ENCODE measurements at places on chromosomes 1 and 21.
A peak's percentile ranks its signal among the peaks of the same experiment; 100 is the strongest.

DNA sequence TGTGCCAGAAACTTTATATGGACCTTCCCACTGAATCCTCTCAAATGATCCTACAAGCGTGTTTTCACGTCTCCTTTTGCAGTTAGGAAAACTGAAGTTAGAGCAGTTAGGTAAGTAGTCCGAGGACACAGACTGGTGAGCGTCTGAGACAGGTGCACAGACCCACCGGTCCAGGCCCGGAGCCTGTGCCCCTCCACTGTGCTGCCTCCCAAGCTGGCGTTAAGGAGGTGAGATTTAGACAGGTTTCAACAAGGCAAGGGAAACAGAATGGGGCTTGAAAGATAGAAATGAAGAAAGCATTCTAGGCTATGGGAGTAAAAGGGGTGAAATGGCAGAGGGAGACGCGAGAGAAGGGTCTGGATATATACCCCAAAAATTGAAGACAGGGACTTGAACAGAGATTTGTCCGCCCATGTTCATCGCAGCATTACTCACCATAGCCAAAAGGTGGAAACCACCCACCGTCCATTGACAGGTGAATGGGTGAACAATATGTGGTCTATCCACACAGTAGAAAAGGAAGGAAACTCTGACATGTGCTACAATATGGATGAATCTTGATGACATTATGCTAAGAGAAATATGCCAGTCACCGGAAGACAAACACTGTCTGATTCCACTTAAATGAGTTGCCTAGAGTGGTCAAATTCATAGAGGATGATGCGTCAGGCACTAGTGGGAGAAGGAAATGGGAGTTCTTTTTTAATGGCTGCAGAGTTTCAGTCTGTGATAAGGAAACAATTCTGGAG is 15.7 kb upstream of the PKP1 start:
- DNase-seq, result no peak

DNA sequence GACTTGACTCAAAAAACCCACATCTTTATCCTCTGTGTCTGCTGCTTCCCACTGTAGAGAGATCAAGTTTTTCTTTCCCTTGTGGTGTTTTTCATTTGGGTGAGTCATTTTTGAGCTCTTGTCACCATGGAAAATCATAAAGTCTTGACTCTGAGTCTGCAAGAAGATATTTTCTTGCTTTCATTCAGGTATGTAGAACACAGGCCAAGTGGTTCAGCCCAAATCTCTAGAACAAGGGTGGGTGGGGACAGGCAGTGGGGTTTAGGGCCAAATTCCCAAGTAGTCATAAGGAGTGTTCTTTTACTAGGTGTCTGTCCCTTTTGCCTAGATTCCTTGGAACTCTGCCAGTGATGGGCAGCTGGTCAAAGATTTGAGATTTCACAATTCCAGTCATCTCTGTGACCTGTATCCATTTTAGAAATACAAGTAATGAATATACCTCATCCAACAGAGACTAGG is 21.5 kb upstream of the ARHGAP29 start:
- no peak for DNase-seq

DNA sequence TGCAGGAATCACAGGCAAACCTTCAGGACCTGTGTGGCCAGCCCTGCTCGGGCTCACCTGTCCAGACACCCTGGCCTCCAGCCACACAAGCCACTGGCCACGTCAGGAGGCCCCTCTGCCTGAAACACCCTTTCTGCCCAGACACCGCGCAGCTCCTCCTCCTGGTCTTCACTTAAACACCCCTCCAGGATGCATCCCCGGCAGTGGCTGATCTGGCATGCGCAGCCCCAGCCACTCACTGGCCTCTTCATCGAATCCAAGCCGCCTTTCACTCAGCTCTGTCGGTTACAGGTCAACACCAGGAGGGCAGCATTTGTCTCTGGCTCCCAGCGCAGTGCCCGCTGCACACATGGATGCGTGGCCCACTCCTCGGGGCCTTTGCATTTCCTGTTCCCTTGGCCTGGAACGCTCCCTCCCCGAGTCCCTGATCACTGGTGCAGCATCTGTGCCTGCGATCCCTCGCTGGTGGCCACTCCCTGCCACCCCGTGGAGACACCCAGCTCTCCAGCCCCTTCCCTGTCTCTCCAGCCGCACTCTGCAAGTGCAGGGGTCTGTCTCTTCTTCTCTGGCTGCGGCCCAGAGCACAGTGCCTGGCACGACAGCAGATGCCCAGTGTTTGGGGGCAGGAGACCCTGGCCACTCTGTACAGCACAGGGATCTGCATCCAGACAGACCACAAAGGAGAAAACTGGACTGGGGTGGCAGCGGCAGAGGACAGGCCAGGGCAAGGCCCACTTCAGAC is 9.4 kb downstream of the TPRG1L start:
- no peak for DNase-seq

DNA sequence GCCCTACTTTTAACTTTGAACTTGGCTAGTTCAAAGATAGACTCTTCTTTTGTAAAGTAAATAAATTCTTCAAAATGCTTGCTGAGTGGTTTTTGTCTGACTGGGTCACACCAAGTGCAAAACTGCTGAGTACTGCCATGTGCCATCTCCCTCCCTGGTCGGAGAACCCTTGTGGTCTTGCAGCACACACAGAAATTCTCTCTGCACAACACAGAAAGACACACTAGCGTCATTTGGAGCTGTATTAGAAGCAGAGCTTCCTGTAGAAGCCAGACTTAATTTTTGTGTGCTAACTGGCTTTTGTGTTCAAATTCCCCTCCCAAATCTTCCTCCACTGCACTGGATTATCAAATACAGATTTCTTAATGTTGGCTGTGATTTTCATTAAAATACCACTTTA is 2.5 kb downstream of the PSMB4 start:
- DNase-seq, result no peak

DNA sequence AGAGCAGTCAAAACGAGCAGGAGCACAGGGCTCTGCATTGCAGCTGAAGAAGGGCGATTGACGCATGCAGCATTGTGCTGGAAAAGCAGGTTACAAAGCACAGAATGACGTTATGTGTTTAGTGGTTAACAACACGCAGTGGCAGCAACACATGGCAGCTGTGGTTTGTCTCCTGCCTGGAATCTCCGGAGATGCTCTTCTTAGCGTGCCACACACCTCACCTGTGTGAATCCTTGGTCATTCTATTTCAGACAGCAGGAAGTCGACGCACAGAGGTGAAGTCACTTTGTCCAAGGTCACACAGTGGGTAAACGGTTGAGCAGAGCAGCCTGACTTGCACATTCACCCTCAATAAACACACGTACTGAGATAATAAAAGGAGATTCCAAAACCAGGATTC is 14.7 kb downstream of the OBSCN start:
- DNase-seq, result no peak

- DNase-seq, result no peak
Measured at GRCh38 chr1:248613742-248614141, 16.2 kb upstream of the OR2T10 start.

- no peak for DNase-seq
Measured at GRCh38 chr1:201486187-201486586, 17.2 kb upstream of the PHLDA3 start.

DNA sequence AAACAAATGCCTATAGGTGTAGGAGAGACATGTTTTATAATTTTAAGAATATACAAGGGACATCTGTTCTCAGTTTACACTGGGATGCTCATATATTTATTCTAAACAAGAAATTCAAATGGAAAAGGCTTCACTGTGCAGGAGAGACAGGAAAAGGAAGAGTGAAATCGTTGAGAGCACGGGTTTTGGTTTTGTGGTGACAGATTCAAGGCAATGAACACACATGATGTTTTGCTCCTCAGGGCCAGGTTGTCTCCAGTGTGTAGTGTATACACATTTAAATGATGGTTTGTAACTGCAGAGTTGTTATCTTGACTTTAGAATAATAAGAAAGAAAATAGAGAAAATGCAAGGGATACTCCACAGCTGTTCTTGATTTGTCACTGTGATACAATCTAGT is 73.7 kb downstream of the S1PR1 start:
- no peak for DNase-seq

DNA sequence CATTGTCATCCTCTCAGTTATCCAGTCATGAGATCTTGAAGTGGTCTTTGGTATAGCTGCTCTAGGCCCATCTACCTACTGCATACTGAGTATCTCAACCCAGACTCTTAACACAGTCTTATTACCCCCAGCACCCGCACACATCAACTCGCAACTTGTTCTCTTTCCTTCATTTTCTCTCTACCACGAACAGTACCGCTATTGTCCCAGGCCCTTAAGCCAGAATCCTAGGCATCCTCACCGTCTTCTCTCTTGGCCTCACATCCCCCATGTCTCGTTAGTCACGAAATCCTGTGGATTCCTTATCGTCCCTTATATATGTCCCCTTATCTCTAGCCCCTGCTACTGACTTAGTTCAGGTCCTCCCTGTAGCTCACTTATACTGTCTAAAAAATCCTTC is 126.4 kb downstream of the TMEM53 start:
- DNase-seq, result no peak

DNA sequence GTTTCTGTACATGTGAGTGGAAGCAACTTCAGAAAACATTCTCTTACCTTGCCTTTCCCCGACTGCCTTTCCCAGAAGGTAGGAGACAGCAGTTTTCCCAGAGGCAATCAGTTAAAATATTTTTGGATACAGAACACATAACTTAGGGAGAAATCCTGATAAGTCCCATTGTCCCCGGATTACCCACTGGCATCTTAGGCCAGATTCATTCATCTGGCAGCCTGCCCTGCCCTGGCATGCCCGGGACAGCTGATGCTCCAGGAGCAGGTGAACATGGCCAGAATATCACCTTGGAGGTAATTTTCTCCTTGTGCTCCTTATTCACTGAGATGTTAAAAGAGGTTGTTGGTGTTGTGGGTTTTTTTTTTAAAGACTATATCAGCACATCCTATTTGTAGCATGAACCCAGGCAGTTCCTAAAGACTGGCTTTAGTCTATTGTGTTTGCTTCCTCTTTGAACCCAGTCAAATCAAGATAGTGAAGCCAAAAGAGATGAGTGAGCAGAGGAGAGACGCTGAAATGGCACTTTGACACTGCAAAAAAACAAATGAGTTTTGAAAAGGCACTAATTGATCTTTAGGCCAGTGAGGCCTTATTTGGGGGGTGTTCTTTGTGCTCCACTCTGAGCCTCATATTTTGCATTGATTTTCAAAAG is 139.6 kb downstream of the PLPP3 start:
- no peak for DNase-seq

GRCh38 chr1:1666526-1666925 is 7.7 kb upstream of the CDK11B start:
- no peak for DNase-seq

DNA sequence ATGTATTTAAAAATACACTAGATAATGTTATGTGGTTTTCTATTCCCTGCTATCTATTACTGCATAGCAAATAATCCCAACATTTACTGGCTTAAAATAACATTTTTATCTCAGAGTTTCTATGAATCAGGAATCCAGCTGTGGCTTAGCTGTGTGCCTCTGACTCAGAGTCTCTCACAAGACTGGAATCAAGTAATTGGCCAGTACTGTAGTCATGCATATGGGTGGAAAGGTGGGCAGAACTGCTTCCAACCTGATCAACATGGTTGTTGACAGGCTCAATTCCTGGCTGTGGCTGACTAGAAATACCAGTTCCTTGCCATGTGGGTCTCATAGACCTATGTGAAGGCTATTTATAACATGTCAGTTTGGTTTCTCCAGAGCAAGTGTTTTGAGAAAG is 131.8 kb downstream of the PDE4B start:
- DNase-seq, result no peak

DNA sequence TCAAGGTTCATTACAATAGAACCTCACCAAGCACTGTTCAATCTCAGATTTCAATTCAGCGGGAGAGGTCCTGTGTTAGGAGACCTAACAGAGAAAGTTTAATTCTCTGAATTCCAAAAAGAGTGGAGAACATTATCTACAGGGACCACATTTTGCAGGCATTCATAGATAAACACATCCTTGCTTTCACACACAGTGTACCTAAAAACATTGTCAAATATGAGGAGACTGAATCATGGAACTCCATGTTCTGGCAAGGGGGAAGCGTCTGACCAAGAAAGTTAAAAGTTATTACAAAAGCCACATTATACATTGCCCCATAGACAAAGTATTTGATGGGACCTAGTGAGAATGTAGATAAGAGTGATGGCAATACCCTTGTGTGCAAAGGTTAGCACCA is 21.1 kb upstream of the PPP1R15B start:
- no peak for DNase-seq

DNA sequence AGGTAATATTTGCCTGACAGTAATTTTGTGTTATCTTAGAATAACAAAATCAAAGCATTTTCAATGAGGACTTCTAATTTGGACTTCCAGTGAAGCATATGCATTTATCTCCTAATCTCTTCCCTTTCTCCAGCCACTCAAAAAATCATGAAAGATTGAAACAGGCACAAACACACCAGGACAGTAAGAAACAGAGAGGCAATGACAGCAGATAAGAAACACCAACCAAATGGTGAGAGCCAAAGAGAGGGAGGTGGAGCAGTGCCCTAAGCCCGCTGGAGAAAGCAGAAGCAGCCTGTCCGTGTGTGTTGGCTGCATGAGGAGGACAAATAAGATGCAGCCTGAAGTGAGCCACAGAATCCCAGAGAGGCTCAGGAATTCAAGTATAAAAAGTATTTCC is 39.0 kb downstream of the SLC44A3 start:
- DNase-seq, result no peak

- no peak for DNase-seq
Measured at GRCh38 chr1:232996143-232996542, 45.7 kb downstream of the NTPCR start.

DNA sequence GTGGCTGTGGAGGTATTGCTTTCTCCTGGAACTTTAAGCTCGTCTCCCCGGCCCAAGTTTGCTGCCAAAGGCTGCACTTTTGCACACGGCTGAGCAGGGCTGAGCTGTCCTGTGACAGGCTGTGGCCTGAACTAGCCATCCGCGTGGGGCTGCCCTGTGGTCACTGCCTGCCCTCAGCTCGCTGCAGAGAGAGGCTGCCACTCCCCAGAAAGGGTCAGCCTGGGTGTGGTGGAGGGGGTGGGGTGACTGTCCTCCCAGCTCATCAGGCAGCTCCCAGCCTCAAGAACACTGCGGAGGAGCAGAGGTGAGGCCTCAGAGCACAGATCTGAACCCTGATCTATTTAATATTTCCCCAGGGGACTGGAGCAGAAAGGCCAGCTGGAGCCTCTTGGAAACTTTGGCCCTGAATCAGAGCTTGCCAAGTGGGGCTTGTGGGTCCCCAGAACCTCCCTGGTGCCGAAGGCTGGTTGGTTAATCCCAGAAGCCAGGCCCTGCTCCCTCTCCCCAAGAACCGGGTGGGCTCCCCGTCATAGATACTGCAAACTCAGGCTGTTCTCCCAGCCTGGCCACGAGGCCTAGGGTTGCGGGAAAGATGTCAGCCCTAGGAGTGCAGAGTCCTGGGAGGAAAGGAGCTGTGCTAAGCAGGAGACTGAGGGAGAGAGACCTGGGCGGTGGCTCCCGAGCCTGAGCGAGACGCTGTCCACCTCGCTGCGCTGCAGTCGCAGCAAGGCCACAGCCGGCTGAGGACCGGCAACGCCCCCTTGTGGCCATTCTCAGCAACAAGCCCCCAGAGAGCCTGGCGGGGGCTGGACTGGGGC is 125.1 kb upstream of the IPO9 start:
- DNase-seq, result peak; percentile 67

Data from activated CD4-positive, alpha-beta T cell treated with anti-CD3 and anti-CD28 coated beads, Interleukin-2, Interleukin-4, amounts not matched to agents 100 ng/mL and 50 ng/mL, durations not matched to agents 16 hours and 8 hours (primary cell).